ENCODE measurements at places on chromosomes 3 and 15. TPM values are rescaled to one million over a fixed set of nuclear protein-coding genes. Genes with fewer than 3 reads are reported as not detected.

Gene GABRR3
- not detected for total RNA-seq

Gene MME
- total RNA-seq, result not detected

DNA sequence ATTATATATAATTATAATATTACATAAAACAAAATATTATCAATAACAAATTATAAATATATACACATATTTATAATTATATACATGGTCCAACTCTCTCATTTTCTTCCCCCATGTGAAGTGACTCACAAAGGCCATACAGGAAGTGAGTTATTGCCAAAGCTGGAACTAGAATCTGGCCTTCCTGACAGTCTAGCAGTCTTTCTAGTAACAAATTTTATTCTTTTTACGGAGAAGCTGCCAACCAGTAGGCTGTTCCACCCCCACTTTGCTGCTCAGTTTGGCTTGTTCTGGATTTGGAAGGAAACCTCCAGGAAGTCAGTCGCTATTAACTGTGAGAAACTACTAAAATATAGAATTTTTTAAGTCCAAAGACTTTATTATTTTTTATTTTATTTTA is 79.6 kb downstream of the DHX36 start:
- no peak for DNase-seq

DNA sequence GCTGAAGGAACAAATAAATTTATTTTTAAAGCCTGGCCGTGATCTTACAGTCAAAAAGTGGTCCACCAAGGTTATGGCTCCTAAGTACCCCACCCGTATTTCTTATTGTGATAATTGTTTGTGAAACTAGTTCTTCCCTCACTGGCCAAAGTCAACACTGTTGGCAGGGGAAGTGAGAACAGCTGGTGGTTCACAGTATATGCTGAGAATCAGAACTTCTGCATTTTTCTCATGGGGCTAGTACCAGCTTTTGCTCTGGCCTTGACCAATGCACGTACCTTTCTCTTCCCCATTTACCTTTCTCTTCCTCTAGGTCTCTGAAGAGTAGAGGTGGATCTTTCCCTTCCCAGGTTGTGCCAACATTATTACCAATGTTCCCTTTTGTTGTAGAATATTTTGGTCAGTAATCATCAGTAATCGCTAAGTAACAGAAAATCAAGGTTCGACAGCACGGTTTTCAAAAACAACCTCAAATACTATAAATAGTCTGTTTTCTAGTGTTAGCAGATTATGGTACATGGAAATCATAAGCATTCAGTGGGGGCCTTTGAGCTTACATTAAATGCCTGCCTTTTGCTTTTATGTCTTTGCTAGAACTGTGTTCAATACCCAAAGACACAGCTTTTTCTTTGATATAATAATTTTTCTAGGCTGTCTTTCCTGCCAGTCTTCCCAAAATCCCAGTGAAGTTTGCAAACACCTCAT is 268.0 kb downstream of the LPP start:
- no peak for DNase-seq

Gene PIK3R4
- total RNA-seq, result 27.3 TPM

Gene ACAP2
- 43.7 TPM for total RNA-seq

Measured in activated CD4-positive, alpha-beta T cell treated with anti-CD3 and anti-CD28 coated beads for 36 hours (primary cell).